ENCODE measurements at places on chromosomes 1 and 21.

GRCh38 chr1:5911871-5912271 lies 80.4 kb downstream of the NPHP4 start:
- no peak for DNase-seq

- DNase-seq, result no peak
Measured at GRCh38 chr1:40710581-40711315, 19.2 kb downstream of the NFYC start.

GRCh38 chr1:239913141-239913585 lies 178.5 kb upstream of the FMN2 start:
- no peak for DNase-seq

GRCh38 chr1:17161137-17161740 lies 42.0 kb upstream of the PADI2 start:
- DNase-seq, result no peak

DNA sequence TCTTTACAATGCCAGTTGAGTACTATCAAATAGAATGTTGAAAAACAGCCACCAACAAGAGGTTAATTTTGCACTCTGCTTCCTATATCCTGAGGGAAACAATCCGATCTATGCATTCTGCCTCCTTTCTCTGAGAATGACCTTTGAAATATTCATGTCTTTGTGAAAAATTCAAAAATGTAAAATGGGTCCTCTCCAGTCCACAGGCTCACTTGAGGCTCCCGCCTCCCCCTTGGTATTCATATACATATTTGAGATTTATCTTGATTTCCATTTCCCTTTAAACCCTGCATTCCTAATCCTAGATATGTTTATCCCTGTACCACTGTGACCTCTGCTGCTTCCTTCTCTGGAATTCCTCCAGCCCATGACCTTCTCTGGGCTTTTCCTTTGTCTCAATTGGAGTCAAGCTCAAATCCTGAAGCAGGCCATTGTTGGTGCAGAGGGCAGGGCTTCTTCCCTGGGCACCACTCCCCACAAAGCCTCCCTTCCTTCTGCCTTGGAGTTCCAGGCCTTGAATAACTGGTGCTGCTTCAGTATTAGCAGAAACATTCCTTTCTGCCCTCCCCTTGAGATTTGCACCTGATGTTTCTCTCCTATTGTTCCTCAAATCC lies 296.8 kb downstream of the PBX1 start:
- DNase-seq, result no peak

- no peak for DNase-seq
Measured at GRCh38 chr1:1058921-1059493, 15.1 kb downstream of the RNF223 start.

GRCh38 chr21:39454949-39455668 lies 3.3 kb downstream of the SH3BGR start:
- no peak for DNase-seq

GRCh38 chr21:26374817-26375216 lies 198.3 kb downstream of the CYYR1 start:
- no peak for DNase-seq

GRCh38 chr21:46661642-46662366 lies 26.3 kb downstream of the PRMT2 start:
- no peak for DNase-seq

- no peak for DNase-seq
Measured at GRCh38 chr1:247070645-247071044, 8.0 kb downstream of the ZNF670 start.

DNA sequence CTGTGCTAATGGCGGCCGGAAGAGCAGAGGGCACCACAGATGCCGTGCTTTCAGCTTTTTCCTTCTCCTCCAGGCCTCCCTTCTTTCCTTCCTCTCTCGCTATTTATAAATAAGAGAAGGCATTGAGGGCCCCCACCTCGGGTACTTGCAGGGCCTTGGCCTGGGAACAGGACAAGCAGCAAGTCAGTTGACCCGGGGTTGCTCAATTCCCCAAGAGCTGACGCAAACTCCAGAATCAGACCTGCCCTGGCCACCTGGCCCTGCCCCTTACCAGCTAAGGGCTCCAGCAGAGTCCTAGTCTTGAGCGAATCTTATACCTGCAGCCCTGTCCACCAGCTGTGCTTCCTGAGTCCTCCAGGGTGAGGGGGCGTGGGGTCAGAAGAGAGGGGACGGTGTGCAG lies 13.5 kb downstream of the TNFRSF1B start:
- peak; percentile 64 for DNase-seq

- peak; percentile 2 for DNase-seq
Measured at GRCh38 chr1:28314547-28314941, 14.3 kb upstream of the MED18 start.

GRCh38 chr1:239593527-239593926 lies 207.2 kb downstream of the CHRM3 start:
- DNase-seq, result no peak

- DNase-seq, result no peak
Measured at GRCh38 chr1:181190364-181191035, 102.0 kb downstream of the IER5 start.

DNA sequence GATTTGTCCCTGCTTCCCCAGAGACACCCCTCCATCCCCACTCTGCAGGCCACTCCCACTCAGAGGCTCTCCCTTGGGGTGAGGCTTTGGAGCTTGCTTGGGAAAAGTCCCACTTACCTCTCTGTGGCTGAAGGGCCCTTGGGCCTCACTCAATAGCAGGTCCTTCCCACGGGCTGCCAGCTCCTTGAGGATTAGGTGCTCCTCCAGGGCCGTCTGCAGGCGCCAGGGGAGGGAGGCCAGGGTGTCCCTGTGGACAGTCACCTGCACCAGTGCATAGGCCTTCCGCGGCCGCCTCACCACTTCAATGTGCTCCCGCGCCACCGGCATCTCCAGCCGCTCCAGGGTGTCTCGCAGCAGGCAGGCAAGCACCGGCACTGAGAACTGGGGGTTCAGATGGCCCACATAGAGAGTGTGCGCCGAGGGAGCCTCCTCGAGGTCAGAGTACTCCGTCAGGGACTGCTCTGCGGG lies 1.4 kb downstream of the SLFNL1 start:
- no peak for DNase-seq

- no peak for DNase-seq
Measured at GRCh38 chr1:117860896-117861610, 68.4 kb downstream of the GDAP2 start.

DNA sequence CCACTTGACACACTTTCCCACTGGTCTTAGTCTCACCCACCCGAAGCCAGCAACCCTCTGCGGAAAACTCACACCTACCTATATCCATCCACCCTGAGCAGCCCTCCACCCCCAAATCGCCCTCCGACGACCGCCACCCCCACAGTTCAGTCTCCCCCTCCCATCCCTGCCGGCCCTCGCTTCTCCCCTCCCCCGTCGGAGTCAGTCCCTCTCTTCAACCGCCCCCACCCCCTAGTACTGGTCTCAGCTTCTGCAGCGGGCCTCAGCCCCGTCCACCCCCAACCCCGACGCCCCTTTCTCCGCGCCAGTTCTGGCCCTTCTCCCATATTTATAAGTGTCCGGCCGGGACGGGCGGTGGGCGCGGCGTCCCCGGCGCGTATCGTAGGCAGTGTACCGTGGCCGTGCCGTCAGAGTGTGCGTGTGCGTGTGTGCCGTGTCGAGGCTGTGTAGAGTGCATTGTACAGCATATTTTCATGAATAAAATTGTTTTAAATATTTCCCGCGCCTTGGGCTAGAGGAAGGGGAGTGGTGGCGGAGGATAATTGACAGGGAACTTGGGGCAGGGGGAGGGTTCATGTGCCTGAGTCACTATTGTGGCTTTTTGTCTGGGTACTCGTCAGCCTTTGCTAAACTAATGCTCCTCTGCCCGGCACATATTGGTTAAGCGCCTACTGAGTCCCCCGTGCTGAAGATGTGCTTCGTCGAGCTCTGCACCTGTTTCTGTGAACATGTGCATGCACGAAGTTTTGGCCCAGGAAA lies 22.0 kb downstream of the FOXO6 start:
- peak; percentile 36 for DNase-seq

DNA sequence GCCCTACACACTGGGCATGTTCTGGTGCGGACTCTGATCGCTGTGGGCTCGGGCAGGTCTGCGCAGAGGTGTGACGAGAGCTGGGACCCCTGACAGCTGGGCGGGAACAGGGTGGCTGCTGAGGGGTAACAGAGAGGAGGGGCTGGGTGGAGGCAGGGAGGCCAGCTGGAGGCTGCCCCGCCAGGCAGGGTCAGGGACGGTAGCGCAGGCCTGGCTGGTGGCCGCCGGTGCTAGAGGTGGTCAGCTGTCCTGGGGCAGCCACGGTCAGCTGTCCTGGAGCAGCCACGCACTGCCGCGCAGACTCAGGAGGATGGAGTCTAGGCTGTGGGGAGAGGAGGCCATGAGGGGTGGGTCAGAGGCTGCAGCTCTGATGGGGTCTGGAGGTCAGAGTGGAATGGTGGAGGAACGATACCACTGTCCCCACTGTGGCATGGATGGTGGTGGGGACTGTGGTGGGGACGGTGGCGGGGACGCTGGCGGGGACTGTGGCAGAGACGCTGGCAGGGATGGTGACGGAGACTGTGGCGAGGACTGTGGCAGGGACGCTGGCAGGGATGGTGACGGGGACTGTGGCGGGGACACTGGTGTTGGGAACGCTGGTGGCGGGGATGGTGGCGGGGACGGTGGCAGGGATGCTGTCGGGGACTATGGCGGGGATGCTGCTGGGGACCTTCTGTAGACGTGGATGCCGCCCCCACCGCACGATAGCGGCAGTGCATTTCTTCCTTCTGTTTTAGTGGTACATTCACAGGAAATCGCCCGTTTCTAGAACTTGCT lies 21.3 kb upstream of the LRRC3 start:
- DNase-seq, result no peak

DNA sequence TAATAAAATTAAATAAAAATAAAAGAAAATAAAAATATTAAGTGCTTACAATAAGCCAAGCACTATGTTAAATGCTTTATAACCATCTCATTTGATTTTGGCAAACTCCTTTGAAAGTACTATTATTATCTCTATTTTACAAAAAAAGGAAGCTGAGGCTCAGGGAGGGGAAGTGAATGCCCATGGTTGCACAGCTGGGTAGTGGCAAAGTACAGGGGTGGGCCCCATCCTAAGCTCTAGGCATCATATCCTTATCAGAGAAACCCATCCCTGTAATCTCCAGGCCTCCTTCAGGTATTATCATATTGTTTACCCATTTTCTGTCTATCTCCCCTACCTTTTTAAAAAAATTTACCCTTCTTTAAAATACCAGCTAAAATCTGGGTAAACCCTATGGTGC lies 2.3 kb upstream of the MED18 start:
- DNase-seq, result peak; percentile 6

DNA sequence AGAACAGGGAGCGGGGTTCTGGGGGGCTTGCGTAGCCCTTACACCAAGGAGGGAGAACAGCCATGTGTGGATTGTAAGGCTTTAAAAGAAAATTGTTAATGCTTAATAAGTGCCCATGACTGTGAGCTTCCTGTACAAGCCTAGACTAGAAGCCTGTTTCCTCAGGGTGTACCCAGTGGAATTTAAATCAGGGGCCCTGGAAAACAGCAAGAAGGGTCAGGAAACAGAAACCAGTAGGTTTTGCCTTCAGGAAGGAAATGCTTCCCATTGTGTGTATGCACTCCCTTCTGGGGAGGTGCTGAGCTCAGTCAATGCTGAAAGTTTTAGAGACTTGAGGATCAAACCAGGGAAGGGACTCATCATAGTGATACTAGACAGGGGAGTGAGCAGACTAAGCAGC lies 12.7 kb downstream of the UTP11 start:
- no peak for DNase-seq

- DNase-seq, result no peak
Measured at GRCh38 chr1:45630429-45630828, 6.6 kb upstream of the CCDC17 start.
